DMS79 treated with DMSO at 0.1 percent for 48 hours (cell line): ENCODE measurements at places on chromosomes 1 and 21.

- no peak for DNase-seq
Measured at GRCh38 chr1:15146142-15146680, 7.3 kb upstream of the TMEM51 start.

GRCh38 chr1:219837274-219837993 is 90.9 kb downstream of the SLC30A10 start:
- DNase-seq, result peak; percentile 31

- no peak for DNase-seq
Measured at GRCh38 chr1:93766451-93766850, 84.8 kb upstream of the BCAR3 start.

DNA sequence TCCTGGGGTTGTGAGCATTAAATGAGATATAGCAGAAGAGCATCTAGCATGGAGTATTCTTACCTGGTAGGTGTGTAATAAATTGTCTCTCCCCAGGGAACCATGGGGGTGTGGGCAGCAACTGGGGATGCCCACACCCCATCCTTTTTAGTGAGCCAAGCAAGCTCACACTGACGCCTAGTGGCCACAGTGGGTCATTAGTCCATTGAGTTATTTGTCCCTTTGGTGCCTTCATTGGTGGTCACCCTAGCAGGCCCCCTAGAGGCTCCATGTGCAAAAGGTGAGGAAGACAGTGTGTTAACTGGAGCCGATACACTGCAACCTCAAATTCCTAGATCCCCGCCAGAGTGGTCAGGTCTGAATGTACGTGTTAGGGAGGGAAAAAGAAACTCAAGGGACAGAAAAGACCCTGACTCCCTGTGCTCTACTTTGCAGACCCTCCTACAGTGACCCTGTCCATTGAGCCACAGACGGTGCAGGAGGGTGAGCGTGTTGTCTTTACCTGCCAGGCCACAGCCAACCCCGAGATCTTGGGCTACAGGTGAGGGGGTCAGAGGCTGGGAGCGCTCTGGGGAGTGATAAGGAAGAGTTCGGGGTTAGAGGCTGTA is 93.3 kb upstream of the CD1D start:
- DNase-seq, result no peak

- DNase-seq, result no peak
Measured at GRCh38 chr1:96998466-96998865, 276.9 kb downstream of the PTBP2 start.

DNA sequence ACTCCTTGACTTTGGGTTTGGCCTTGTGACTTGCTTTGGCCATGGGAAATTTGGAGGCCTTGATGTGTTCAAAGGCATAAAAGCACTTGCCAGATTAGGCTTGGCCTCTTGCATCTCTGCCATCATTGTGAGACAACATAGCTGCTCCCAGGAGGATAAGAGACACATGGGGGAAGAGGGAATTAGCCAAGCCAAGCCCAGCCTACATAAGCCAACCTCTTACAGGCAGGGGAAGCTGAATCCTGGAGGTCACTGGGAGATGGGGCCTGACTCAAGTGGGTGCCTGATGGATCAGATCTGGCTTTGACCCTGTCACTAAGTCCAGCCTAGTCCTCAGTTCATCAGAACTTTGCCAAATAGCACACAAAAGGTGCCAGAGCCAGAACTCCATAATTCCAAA is 37.6 kb upstream of the HMGB4 start:
- DNase-seq, result no peak

GRCh38 chr1:42866549-42866948 is 20.1 kb downstream of the ZNF691 start:
- no peak for DNase-seq

DNA sequence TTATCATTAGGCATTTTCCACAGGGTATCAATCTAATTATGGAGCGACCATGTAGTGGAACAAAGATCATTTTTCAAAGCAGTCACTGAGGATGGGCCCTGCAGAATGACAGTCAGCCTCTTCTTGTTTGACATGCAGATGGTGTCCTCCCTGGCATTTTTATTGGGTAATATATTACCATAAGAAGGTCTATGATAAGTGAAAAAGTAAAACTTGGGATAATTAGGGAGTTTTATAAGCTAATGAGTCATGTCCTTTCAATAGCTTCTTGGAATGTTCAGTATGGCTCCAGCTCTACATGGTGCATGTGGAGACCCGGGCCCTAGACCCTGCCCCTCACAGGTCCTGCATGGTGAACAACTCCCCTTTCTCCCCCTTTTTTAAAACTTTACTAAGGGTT is 232.2 kb upstream of the COA6 start:
- no peak for DNase-seq

- DNase-seq, result no peak
Measured at GRCh38 chr21:42213082-42213774, 5.7 kb upstream of the ABCG1 start.

DNA sequence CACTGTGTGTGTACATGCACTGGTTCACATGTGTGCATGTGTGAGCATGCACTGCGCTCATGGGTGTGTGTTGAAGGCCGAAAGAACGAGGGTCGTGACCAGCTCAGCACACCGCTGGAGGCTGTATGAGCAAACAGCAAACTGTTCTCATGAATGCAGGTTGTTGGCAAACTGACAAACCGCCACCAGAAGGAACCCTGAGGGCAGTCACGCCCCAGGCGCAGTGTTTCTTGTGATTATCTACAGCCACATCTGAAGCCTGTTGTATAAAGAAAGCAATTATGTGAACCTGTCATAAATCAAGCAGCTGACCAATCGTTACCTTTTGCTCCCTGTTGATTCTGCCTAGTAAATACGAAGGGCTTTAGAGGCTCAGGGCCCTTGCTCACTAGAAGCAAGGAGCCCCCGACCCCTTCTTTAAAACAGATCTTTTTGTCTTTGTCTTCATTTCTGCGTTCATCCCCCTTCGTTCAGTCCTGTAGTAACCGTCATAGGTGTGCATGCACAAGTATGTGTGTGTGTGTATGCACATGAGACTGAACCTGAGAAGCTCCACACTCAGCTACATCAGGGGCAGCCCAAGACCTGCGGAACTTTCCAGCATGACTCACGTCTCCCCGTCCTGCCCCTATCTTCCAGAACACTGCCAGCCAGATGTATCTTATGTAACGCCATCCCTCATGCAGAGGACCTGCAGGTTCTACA is 16.8 kb upstream of the RIPK4 start:
- peak; percentile 94 for DNase-seq

GRCh38 chr1:109903376-109903930 is 7.2 kb upstream of the CSF1 start:
- no peak for DNase-seq

DNA sequence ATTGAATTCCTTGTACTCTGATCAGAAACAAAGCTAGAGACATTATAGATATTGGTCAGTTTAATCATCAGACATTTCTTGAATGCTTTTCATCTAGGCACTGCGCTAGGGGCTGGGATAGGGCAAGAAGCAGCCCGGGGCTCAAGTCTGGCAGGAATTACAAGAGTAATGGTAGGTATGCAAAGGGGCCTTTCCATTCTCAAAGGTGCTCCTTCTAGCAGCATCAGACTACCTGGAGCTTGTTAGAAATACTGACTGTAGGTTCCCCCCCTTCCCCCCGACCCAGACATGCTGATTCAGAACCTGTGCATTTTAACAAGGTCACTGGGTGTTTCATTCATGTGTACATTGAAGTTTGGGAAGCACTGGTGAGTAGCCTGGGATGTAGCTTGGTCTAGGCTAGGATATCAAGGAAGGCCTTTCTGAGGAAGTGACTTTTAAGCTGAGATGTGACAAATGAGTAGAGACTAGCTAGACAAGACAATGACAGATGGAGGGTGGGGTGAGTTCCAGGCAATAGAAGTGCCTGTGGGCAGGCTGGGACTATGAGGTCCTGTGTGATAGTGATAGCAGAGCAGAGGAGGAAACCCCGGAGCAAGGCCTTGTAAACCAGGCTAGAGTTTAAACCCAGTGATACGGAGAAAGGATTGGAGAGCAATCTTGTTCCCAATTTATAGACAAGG is 26.3 kb downstream of the NFASC start:
- no peak for DNase-seq

GRCh38 chr1:229088711-229089110 is 182.2 kb upstream of the RAB4A start:
- no peak for DNase-seq

DNA sequence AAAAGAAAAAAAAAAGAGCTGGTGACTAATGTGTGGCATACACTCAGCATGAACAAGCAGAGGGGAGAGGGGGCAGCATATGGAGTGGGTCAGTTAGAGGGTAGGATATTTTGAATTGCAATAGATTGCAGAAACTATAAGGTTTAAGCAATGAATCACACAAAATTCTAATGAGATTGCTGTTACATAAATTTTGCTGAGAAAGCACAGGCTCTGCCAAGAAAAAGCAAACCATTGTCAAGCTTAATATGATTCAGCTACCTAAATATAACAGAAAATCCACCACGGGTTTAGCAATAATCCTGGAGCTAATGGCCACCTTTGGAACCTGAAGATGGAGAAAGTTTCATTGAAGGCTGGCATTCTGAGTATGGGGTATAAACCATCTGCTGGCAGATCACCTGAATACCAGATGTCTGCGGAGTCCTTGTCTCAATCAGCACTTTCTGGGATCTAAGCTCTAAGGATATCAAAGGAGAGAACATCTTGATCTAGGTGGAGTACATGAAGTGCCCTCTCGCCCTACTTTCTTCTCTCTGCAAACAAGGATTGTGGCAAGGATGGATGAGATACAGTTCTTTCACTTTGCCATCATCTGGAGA is 30.3 kb upstream of the ANGPTL7 start:
- DNase-seq, result no peak

- DNase-seq, result no peak
Measured at GRCh38 chr21:39756285-39756684, 11.3 kb downstream of the IGSF5 start.

- DNase-seq, result no peak
Measured at GRCh38 chr1:93614986-93615581, 66.6 kb downstream of the BCAR3 start.

GRCh38 chr1:100028765-100029164 is 59.0 kb downstream of the SLC35A3 start:
- DNase-seq, result no peak

GRCh38 chr1:109266965-109267364 is 16.0 kb downstream of the PSRC1 start:
- no peak for DNase-seq

DNA sequence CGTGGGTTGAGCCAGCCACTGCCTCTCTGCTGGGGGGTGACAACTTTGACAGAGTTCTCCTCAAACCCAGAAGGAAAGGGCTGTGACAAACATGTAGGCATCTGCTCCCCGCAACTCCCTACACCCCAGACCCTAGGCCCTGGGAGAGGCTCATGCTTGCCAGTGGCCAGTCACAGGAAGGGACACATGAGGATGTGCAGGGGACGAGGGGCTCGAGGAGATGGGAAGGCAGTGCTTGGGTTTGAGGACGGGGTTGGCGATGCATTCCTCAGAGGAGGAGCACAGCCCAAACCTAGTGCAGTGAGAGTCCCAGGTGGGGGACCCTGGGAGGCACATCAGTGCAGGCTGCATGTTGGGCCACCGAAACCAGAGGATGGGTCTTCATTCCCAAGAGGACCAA is 62.1 kb downstream of the STUM start:
- DNase-seq, result no peak

GRCh38 chr1:180299479-180300221 is 69.6 kb downstream of the LHX4 start:
- no peak for DNase-seq

DNA sequence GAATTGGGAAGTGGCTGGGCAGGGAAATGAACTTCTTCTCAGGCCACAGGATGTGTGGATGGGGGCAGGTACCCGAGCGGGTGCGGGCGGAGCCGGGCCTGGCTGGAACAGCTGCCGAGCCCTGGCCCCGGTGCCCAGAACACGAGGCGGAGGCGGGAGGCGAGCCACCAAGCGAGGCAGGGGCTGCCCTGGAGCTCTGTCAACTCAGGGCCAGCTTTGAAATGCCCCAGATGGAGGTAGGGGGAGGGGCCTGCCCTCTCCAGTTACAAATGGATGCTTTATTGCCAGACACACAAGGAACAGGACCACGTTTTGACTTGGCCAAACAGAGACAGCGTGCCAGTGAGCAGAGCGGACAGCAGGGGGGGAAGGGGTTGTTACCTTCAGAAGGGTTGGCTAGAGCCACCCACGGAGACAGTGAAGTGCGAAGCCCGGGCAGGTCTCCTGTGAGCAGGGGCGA is 240.4 kb downstream of the SDCCAG8 start:
- no peak for DNase-seq

DNA sequence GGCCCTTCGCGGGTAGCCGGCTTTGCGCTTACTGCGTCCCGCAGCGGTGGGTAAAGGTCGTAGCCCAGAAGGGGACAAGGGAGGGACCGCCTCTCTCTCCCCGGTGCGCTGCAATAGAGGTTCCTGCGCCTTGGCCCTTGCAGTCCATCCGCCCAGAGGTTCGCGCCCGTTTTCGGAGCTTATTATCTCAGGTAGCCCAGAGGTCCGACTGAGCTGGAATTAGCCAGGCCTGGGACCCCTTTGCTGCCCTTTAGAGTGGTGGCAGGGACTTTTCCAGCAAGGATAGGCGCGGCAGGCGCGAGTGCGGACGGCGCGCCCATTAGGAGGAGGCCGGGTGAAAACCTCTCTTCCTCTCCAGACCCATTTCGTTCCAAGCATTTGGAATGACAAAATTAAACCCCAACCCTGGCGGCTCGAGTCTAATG is 5.0 kb downstream of the LHX4 start:
- peak; percentile 19 for DNase-seq

DNA sequence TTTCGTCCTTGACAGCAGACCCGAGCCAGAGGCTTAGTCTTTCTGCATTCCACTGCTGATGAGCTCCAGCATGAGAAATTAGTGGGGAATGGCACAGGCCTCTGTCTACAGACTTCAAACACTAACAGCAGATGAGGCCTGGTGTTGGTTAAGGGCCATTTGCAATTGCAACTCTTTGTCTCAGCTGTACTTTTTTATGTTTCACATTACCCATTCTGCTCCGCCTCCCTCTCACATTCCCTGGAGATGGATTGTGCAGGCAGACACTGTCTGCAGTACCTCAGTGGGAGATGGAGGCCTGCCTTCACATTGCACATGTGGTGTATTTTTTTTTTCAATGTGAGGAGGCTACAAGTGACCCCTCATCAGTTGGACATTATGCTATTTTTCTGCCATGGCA is 370.2 kb downstream of the DUSP10 start:
- DNase-seq, result no peak

GRCh38 chr1:61724506-61724812 is 482 bp downstream of the TM2D1 start:
- DNase-seq, result no peak

DNA sequence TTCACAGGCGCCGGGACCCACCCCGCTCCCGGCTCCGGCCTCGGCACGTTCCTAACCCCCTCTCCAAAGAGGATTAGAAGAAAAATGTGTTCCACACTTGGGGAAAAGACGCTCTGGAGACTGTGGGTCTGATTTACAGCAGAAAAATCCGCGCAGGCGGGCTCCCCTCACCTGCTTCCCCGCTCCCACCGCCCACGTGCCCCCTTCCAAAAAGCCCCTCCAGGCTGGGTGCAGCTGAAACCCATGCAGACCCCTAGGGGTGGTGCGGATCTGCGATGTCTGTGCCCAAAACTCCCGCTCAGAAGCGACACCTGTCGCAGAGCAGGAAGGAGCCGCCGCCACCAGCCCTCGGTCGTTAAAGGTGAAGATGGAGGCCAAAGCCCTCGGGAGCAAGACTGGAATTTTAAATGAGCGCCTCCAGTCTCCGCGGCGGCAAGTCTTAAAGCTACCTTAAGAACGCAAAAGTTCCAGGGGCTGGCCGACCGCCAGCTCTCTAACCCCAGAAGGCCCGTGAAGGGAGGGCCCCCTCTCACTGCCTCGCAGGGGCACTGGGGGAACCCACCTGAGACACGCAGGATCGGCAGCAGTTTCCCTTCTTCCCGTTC is 688 bp upstream of the CHD5 start:
- DNase-seq, result peak; percentile 34
